D341Med (cell line): ENCODE measurements at places on chromosomes 13 and 19.
A peak's percentile ranks its signal among the peaks of the same experiment; 100 is the strongest.

DNA sequence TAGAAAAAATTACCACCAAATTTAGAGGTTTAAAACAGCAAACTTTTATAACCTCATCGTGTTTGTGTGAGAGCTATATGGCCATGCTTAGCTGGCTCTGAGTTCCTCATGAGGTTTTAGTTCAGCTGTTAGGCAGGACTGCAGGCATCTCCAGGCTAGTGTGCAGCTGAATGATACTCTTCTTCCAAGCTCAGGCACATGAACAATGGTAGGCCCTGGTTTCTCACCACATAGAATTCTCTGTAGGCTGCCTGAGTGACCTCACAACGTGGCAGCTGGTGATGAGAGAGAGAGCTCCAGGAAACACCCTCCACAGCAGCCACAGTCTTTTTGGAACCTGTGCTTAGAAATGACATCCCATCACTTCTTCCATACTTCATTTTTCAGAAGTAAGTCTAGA lies 540.6 kb upstream of the MIR17HG start:
- DNase-seq = no peak

DNA sequence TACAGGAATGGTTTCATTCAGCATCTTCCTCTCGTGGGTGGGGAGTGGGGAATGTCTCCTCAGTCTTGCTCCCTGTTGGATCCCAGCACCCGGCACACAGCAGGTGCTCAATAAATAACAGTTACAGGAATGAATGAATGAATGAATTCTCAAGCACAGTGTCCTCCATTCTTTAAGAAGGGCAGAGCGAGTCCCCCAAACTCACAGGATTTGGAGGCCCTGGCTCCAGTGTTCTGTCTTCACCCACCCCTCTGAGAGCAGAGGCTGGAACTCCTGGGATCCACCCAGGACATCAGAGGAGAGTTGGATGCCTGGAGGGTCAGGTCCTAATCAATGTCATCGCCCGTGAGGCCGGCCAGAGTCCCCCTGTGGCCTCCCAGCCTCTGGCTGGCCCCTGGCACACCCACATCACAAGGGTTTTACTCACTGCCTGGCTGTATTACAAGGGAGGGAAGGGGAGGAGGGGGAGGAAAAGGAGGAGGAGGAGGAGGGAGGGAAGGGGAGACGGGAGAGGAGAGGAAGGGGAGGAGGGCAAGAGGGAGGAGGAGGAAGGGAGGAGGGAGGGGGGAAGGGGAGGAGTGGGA lies 8.7 kb upstream of the CREB3L3 start:
- DNase-seq = peak; percentile 20

- DNase-seq = no peak
Measured at GRCh38 chr13:51326777-51327176, 12.7 kb upstream of the SERPINE3 start.

DNA sequence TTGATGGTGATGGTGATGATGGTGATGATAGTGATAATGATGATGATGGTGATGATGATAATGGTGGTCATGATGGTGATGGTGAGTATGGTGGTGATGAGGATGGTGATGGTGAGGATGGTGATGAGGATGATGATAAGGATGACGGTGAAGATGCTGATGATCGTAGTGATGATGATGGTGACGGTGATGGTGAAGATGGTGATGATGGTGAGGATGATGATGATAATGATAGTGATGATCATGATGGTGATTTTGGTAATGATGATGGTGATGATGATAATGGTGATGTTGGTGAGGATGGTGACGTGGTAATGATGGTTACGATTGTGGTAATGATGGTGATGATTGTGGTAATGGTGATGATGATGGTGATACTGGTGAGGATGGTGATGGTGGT lies 10.8 kb upstream of the BCAT2 start:
- no peak for DNase-seq

DNA sequence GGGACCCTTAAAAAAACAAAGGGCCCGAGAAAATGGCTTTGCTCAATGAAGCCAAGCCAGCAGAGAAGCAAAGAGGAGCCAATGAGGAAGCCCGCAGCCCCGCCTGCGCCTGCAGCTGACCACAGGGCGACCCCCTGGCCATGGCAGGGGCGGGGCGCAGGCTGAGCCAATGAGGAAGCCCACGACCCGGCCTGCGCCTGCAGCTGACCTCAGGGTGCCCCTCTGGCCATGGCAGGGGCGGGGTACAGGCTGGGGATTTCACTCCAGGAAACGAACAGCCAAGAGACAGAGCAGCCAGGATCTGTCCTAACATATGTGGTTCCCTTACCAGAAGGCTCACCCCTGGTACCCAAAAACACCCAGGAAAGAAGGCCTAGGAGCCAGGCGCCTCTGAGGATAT lies 101.4 kb downstream of the STK24 start:
- DNase-seq = no peak
